Nucleus accumbens (tissue), 56 donors: ENCODE measurements at places on chromosomes 2 and 18.

DNA sequence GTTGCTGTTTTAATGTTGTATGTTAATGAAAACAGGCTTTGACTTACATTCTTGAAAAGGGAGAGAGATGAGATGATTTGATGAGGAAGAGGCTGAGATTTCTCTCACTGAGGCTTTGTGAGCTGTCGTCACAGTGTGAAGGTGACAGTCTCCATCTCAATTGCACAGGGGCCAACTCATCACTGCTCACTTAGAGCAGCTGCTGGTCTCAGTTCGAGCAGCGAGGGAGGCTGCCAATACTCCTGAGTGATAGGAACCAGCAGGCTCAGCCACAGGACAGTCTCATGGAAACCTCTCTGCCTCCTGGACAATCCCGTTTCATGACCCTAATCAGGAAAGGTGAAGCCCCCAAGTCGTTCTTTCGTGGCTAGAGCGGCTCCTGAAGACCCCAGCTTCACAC, 170.7 kb upstream of the SOX11 start:
- no peak for DNase-seq

DNA sequence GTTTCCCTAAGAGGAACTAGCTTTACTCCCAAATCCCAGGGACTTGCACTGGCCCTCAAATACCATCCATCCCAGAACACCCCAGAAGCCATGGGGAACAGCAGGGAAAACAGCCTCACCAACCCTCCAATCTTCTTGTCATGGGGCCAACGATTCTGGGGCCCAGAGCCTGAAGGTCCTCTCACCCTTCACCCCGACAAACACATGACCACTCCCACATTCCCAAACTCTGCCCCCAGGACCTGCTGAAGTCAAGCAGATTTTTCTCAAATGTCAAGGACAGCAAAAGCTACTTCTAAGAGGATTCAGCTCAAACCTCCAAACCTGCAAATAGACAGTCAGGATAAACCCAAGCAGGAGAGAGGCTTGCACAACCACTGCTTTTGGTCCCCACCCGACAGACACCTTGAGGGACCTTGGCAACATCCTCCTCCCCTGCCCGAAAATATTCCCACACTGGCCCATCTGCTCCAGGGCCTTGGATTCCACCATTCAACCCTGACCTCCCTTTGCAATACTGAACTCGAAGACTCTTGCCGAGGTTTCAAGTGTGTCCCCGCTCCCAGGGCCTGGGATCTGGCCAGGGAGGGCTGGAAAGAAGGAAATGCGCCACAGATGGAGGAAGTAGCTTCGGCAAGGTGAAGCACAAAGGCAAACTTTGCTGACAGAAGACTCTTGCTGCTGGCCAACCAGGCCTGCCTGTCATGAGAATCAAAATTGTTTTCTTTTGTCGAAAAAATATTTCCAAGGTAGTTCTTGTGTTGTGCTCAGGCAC, 143.3 kb downstream of the ZFP36L2 start:
- no peak for DNase-seq

- DNase-seq, result no peak
These were observed 308.4 kb upstream of the RAB12 start for GRCh38 chr18:8300751-8301410.

DNA sequence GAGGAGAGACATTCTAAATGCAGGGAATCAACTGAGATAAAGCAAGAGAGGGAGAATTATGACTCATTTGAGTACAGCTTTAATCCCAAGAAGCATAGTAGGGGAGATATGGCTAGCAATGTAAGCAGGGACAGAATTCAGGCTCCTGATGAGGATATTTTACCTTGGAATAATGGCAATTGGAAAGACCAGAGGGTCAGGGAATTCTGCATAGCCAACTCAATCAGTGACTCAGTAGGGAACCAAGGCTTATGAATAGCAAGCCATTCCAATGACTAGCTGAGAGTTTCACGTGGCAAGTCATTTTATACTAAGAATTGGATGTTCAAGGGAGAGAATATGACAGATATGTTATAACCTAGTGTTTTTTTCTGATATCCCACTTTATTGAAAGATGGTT, 563.8 kb upstream of the NETO1 start:
- no peak for DNase-seq

GRCh38 chr2:24493713-24494112, 2.7 kb downstream of the NCOA1 start:
- no peak for DNase-seq

DNA sequence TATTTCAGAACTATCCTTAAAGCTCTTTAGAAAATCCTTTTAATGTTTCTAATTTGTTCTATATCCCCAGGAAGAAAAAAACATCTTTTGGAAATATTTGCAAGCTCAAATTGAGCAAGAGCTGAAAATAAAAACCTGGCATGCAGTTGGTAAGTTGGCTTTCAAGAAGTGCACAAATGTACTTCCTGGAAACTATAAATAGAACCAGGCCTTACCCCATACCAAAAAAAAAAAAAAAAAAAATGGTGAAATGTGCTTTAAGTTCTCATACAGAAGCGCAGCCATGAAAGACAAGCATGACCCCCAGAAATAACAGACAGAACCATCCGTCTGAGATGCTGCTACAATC, 178.5 kb downstream of the HDAC4 start:
- DNase-seq, result no peak

DNA sequence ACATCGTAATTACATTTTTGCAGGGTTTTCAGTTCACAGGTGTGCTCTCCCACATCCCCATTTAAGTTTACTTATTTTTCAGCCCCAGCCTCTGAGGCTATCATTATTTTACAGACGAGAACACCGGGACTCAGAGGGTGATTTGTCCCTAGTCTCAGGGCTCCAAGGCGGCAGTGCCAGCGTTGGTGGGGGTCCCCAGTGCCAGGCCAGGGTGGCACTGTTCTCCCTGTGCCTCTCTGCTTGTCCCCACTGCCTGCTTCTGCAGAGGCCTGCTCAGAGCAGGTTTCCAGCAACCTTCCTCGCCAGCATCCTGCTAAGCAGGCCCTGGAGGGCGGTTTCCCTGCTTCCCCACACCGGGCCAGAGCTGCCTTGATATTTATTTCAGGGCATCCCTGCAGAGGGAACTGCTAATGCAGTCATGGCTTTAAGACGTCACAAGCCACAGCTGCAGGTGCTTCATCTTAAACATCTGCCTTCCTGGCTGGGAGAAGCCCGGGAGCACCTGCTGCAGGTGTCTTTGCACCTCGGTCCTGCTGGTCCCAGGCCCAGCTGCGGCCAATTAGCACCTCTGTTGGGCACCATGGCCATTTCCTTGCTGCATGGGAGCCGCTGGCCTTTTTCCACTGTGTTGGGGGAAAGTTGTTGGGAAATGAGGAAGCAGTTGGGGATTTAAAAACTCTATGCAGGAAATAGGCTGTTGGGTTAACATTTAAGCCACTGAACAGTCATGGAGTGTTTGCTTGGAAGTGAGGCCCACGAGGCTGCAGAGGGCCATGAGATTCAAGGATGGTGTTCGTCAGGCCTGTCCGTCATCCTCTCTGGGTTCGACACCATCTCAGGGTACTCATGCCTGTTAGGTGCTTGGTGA, 22.8 kb downstream of the HPCAL1 start:
- no peak for DNase-seq

GRCh38 chr2:77008853-77009252, 513.3 kb downstream of the LRRTM4 start:
- DNase-seq, result no peak

GRCh38 chr2:128323555-128323931, 4.9 kb upstream of the HS6ST1 start:
- DNase-seq, result no peak
